ENCODE measurements at places on chromosomes 5 and 9.

- H3K36me3 ChIP-seq = no peaks in the 10 kb centered on the region
- H3K4me1 ChIP-seq = no peaks in the 10 kb centered on the region
- no peak overlapping the region for H3K27ac ChIP-seq
- no peak for DNase-seq
- no peak overlapping the region for H3K4me3 ChIP-seq
Observed at GRCh38 chr5:105836268-105836667, 1834.5 kb downstream of the EFNA5 start.

DNA sequence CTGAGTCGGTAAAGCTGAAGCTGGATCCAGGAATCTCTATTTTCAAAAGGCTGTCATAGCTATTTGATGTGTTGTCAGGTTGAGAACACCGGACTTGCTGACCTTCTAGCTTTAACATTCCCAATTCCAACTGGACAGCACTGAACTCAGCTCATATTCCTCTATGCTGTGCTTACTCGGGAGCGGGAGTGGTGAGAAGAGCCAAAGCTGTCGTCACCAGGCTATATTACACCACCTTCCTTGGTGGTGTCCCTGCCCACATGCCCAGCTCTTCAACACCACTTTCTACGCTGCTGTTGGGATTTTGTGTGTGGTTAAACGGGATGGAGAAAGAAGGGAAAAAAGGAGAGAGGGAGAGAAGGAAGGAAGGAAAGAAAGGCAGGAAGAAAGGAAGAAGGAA, 653.6 kb downstream of the RAB3C start:
- no peak overlapping the region for H3K27ac ChIP-seq
- H3K27me3 ChIP-seq = no peaks in the 10 kb centered on the region
- peaks cover 4% of the 10 kb centered on the region for H3K4me1 ChIP-seq
- no peak for DNase-seq
- no peaks in the 10 kb centered on the region for H3K36me3 ChIP-seq

DNA sequence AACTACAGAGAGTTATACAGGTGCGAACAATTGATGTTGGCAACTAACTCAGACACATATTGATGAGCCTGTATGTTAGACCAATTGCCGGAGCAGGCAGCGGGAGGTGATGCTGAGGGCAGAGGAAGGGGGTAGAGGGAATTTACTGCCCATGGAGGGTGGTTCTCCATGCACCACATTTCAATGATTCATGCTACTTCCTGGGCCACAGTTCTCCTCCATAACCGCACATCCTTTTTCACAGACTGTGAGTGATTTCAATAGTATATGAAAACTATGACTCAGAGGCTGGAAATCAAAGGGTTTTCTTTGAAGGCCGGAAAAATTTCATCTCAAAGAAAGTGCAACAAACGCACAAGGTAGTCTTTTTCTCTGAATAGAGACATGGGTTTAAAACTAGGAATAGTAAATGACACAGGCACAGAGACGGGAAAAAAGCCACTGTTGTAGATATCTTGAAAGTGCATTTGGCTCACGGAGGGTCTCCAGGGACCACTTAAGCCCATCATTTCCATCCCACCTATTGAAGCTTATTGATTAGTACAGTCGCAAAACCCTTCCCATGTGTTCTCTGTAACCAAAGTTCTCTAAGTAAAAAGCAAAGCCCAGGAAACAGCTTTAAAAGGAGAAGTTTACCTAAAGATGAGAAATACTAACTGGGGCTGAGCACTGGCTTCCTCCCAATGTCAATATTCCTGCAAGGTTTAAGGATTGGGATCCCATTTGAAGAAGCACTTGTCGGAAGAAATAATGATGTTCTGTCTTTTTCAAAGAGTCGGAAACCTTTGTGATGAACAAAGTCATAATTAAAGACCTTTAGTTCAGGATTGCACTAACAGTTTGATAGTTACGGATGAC, 28.0 kb upstream of the ADAM19 start:
- H3K4me3 ChIP-seq = no peak overlapping the region
- no peak for DNase-seq
- no peaks in the 10 kb centered on the region for H3K36me3 ChIP-seq
- no peaks in the 10 kb centered on the region for H3K4me1 ChIP-seq

DNA sequence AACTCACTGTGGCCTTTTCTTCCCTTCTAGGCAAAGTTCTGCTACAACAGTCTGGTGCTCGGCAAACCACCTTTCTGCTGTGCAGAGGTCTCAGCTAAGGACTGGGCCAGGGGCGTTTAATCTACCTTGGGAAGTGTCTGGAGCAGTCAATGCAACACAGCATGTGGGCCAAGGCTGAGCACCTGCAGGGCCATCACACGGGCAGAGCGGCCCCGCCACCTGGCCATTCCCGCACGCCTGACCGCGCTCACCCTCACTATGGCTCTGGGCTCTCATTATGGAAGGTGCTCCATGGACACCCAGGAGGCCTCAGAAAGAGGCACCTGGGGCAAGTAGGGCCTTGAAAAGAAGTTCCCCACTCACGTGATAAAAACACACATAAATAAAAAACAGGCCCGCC, 65.7 kb upstream of the TBC1D9B start:
- no peaks in the 10 kb centered on the region for H3K27me3 ChIP-seq
- no peak overlapping the region for H3K4me3 ChIP-seq
- no peak overlapping the region for H3K27ac ChIP-seq
- H3K36me3 ChIP-seq = no peaks in the 10 kb centered on the region
- no peak for DNase-seq
- H3K4me1 ChIP-seq = no peaks in the 10 kb centered on the region

DNA sequence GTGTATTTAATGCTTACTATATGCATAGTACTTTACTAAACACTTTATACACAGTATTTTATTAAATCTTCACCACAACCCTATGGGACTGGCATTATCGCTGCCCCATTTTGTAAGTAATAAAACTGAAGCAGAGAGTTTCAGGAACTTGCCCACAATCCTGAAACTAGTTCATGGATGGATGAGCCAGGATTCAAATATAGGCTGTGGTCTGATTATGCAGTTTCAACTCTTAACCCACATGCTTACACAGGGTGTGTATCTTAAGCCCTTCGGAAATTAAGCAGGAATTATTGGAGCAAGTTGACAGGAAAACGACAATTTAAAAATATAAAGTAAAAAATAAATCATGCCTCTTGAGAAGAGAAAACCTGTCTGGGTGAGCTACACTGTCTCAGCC, 109.0 kb downstream of the ATP10B start:
- H3K36me3 ChIP-seq = no peaks in the 10 kb centered on the region
- no peak overlapping the region for H3K4me3 ChIP-seq
- no peak for DNase-seq
- no peaks in the 10 kb centered on the region for H3K27me3 ChIP-seq
- H3K27ac ChIP-seq = no peak overlapping the region

DNA sequence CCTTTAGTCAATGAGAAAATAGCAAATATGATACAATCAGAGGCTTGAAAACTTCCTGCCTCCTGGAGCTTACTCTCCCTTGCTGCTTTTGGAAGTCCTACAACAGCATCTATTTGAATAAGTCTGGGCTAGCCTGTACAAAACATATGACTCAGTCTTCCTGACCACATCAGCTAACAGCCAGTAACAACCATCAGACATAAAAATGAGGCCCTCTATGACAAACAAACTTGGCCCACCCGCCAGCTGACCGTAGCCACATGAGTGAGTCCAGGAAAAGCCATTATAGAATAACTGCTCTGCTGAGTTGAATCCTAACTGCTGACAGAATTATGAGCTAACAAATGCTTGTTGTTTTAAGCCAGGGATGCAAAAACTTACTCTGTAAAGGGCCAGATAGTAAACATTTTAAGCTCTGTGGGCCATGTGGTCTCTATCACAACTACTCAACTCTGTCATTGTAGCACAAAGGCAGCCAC, 347.6 kb downstream of the PTPRD start:
- H3K4me3 ChIP-seq = no peak overlapping the region
- DNase-seq = peak; percentile 78
- no peaks in the 10 kb centered on the region for H3K36me3 ChIP-seq
- no peaks in the 10 kb centered on the region for H3K27me3 ChIP-seq

GRCh38 chr5:56077796-56078233, 83.1 kb upstream of the IL6ST start:
- H3K4me3 ChIP-seq = no peak overlapping the region
- no peaks in the 10 kb centered on the region for H3K4me1 ChIP-seq
- H3K27me3 ChIP-seq = no peaks in the 10 kb centered on the region
- DNase-seq = no peak

DNA sequence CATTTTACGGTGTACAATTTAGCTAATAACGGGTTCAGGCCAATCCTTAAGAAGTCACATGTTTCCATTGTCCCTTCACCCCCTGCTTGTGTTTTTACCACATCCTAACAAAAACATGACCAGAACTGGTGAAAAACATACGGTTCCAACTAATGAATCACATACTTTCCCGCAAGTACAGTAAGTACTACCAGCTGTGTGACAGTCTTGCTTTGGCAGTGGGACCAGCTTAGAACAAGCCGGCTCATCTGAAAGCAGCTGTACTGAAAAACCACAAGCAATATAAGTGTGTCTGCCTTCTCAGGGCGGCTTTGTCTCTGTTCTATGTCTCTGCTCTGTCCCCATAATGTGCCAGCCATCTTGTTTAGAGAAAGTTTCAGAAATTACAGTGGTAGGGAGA, 242.5 kb downstream of the BNC2 start:
- DNase-seq = peak; percentile 53
- peaks cover 26% of the 10 kb centered on the region for H3K4me1 ChIP-seq
- peak overlapping the region; percentile 67 for H3K27ac ChIP-seq
- H3K36me3 ChIP-seq = no peaks in the 10 kb centered on the region

All from hepatocyte (in vitro differentiated cells).